Fibroblast of villous mesenchyme (primary cell): ENCODE measurements at places on chromosomes 6 and 20. TPM values are rescaled to one million over a fixed set of nuclear protein-coding genes. Genes with fewer than 3 reads are reported as not detected.
A peak's percentile ranks its signal among the peaks of the same experiment; 100 is the strongest.

DNA sequence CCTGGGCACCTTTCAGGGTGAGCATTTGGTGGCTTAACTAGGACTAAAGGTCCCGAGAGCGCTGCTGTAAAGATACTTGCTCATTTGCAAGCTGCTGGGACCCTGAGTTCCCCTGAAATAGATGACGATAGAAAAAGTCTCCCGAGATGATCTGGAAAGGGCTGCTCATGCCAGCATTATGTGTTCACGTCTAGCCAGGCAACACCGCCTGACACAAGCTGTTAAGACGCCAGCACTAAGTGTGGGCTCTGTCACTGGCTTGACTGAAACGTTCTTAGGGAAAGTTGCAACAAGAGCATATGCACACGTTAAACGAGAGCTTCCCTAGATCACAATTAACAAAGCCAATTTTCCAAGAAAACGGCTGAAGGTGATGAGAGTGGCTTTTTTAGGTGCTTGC is 113.7 kb downstream of the SLC23A2 start:
- no peak for DNase-seq

GRCh38 chr6:137177611-137178010 is 4.2 kb upstream of the IL22RA2 start:
- DNase-seq = no peak

DNA sequence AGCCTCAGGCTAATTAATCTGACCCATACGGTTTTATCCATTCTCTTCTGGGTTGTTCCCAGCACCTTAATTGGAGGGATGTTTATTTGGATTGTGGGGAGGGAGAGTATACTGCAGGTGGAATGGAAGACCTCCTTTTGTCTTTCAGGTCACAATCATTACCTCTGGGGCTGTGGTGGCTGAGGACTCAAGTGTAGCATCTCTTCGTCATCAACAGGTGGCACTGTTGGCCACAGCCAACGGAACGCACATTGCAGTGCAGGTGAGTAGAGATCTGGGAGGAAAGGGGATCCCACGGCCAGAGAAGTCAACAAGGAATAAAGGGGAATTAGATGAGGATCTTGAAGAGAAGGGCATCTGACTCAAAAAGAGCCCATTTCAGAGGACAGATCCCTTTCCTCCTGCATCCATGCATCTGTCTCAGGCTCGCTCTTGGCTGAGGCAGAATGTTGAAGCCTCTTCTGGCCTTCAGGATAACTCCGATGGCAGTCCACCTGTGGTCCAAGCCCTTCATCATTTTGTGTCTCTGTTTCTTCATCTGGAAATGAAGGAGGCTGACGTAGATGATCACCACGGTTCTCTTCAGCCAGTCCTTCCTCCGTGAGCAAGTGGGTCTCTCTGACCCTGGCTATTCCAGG is 3.2 kb upstream of the DEF6 start:
- DNase-seq = peak; percentile 31

DNA sequence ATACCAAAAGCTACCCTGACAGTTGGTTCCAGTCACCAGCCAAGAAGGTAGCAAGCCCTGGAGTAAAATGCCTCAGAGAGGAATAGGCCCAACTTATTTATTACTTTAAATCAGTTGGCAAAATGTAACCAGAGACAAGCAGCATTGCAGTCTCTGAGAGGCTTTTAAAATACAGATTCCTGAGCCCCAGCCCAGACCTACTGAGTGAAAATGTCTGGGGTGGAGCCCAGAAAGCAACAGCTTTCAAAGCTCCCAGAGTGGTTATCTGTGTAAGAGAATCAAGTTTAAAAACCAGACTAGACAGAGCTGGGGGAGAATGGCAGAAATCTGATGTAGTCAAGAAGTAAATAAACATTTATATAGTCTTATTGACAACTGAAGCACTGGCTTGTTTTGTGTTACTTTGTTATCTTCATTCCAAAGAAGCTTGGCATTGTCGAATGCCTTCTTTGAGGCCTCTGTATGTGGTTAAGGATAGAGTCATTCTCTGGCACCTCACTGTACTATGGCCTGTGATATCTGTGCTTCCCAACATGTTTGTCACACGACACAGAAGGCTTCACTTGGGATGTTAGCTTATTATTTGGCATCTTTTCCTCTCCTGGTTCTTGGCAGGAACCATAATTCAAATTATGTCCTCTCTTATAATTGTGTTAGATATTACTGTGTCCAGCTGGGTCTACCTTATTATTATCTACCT is 313.5 kb downstream of the SLC35F1 start:
- DNase-seq = no peak

GRCh38 chr6:44956396-44956795 is 371.7 kb upstream of the RUNX2 start:
- peak; percentile 84 for DNase-seq

DNA sequence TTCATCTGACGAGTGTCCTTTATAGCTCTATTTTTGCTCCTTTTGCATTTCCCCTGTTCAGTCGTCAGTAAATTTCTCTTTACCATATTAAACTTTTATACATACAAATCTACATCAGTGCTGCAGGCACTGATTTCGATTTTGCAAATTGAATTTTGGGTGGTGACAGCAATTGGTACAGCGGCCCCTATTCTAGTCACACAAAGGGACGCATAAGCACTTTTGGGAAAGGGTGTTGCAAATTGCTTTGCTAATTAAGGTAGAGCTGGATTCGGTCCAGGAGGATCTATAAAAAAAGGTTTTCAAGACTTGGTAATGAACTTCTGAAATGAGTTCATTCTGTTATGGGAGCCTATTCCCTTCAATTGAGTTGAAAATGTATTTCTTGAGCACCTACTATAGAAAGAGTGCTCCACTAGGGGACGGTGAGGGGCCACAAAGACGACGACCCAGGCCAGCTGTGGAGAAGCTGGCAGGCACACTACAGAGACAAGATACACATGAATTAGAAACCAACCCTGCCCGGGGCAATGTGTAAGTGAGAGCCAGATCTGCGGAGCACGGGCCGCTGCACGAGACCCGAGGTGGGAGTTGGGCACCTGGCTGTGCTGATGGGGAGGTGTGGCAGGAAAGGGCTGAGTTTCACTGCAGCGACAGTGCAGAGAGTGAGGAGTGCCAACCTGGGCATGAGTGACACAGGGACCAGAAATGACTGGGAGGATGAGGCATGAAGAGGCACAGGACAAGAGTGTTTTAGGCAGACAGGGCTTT is 5.4 kb downstream of the UQCC2 start:
- no peak for DNase-seq

DNA sequence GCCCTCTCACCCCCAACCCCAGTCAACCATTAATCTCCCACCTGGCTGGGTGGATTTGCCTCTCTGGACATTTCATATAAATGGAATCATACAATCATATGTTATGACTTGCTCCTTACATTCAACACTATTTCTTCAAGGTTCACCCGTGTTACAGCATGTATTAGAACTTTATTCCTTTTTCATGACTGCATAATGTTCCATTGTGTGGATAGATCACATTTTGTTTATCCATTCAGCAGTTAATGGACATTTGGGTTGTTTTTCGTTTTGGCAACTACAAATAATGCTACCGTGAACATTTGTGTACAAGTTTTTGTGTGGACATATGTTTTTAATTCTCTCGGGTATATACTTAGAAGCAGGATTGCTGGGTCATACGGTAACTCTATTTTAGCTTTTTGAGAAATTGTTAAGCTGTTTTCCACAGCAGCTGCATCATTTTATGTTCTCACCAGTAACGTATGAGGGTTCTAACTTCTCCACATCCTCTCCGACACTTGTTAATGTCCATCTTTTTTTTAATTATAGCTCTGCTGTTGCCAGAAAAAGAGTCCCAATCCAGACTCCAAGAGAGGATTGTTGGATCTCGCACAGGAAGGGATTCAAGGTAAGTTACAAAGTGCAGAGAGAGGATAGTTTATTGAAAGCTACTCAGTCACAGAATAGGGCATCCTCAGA is 15.9 kb upstream of the BNIP5 start:
- no peak for DNase-seq

Gene DEFB128
- total RNA-seq = not detected in 2 replicates

Gene TSPYL1
- 76.3 and 114 TPM in 2 replicates for total RNA-seq
